ENCODE measurements at places on chromosomes 4 and X.

- no peak for DNase-seq
These were observed 216.2 kb downstream of the HS6ST2 start for GRCh38 chrX:132742246-132742645.

DNA sequence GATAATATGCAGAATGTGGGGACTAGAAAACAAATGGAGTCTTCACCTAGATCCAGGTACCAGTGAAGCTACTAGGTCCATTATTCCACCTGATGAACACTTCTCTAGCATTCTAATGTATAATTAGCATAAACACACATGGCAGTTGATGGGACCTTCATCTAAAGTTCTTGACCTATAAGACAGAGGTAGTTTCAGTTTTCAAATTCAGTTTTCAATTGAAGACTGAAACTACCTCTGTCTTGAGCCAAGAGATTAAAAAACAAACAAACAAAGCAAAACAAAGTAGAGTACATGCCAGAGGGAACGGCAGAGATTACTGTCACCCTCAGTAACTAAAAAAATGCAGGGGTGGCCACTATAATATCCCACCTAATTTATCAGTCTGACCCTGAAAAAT, 199.9 kb upstream of the NEIL3 start:
- no peak for DNase-seq

DNA sequence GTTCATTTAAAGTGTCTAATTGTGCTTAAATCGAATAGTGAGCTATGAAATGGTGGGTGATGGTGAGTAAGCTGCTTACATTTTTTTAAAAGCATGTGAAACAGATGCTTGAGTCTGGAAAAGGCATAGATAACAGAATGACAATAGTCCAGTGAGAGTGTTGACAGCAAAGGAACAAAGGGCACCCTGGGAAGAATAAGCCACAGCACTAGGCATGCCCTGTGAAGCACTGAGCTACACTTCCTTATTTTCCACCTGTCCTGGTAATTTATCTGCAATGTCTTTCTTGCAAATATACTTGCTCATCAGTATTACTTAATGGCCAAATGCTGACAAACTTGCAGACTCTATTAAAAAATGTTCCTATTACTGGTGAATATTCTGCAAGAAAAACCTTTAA, 168.7 kb downstream of the PRDM5 start:
- DNase-seq = peak; percentile 2

- DNase-seq = no peak
These were observed 8.6 kb upstream of the CCDC110 start for GRCh38 chr4:185480016-185480732.

DNA sequence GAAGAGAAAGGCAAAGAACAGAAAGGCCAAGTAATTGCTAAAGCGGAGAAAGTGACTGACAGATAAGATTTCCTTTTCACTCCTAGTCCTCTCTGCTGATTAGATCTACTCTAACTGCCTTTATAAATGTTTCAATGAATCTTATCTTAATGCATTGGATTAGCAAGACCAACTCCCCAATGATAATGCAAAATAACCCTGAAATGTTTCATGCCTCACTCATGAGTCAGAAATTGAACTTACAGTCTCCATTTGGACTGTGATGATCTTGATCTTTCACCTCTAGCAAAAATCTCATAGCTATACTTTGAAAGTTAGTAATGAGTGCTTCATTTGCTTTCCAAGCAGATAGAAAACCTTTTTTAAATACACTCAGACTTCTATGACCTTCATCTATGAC, 26.5 kb downstream of the SLC10A7 start:
- DNase-seq = no peak

DNA sequence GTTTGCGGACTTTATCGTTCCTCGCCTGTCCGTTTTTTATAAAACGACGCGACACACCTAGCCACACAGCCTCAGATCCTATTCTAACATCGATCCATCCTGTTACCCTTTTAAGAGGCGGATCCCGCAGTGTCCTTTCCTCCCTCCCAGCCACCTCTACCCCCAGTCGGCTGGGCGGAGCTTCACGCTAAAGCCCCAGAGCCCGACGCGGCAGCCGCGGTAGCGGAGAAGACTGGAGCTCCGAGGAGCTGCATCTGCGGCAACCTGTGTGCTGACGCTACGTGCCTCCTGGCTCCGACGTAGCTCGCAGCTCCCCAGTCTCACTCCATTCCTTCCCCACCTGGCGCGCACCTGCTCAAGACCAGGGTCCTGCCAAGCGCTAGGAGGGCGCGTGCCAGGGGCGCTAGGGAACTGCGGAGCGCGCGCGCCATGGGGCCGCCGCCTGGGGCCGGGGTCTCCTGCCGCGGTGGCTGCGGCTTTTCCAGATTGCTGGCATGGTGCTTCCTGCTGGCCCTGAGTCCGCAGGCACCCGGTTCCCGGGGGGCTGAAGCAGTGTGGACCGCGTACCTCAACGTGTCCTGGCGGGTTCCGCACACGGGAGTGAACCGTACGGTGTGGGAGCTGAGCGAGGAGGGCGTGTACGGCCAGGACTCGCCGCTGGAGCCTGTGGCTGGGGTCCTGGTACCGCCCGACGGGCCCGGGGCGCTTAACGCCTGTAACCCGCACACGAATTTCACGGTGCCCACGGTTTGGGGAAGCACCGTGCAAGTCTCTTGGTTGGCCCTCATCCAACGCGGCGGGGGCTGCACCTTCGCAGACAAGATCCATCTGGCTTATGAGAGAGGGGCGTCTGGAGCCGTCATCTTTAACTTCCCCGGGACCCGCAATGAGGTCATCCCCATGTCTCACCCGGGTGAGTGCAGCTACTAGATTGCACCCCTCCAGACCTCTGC, at the start of gene RNF128:
TSS of gene RNF128 (plus strand) at position 217 of the 953 bp plus-strand sequence. CDS start at position 430, 213 bp downstream.
- DNase-seq = no peak

- DNase-seq = no peak
These were observed 49.8 kb downstream of the APOO start for GRCh38 chrX:23857935-23858334.

- peak; percentile 83 for DNase-seq
These were observed 77.8 kb downstream of the SORBS2 start for GRCh38 chr4:185734214-185734613.

- DNase-seq = no peak
These were observed at the start of gene NDNF for GRCh38 chr4:121072224-121073003. Gene NDNF, minus strand, starts transcription at chr4:121072535. Its CDS starts 26,698 bp downstream, at chr4:121045837.

DNA sequence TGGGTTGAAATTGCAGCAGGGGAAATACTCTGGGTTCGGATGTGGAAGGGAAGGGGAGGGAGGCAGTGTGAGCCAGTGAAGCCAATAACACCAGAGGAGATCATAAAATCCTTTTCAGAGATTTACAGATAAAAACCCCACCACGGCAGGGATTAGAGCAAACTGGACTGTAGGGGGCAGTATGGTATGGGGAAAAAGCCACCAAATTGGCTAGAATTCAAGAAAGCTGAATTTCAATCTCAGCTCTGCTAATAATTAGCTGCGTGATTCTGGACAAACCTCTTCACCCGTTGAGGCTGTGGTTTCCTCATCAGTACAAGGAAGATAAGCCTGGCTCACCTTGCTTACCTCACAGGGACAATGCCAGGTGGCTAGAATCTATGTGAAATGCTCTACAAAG, 108.1 kb downstream of the ATG4A start:
- DNase-seq = peak; percentile 22

GRCh38 chr4:140300271-140300970, 73.0 kb upstream of the SCOC start:
- peak; percentile 12 for DNase-seq

GRCh38 chrX:86263526-86263925, 115.3 kb downstream of the DACH2 start:
- no peak for DNase-seq

- DNase-seq = peak; percentile 20
These were observed 47.0 kb upstream of the DHRSX start for GRCh38 chrX:2547736-2548135.

GRCh38 chrX:112630187-112630586, 49.6 kb downstream of the LHFPL1 start:
- DNase-seq = no peak

DNA sequence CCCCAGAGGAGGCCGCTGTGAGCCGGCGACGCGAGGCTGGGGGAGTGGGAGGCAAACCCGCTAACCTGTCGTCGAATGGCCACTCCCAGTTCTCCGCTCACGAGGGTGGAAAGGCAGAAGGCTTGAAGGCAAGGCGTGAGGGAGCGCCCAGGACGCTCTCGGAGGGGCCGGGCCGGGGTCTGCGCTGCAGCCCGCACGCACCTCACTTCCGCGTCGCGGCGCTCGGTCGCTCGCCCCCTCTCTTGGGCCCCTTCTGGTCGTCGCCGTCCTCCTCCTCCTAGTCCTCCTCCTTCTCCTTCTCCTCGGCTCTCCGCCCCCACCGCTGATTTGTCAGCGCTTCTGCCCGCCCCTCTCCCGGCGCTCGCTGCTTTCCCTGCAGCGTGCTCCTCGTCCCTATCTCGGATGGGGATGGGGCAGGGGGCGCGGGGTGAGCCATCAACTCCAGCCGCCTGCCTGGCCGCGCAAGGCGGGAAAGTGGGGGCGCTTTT, at the start of gene SNCA:
TSS of gene SNCA (minus strand) at position 265 of the 488 bp plus-strand sequence. CDS start 1,494 bp downstream, outside the sequence.
- DNase-seq = no peak

- no peak for DNase-seq
These were observed 53.1 kb upstream of the TSPAN5 start for GRCh38 chr4:98711526-98711925.

GRCh38 chr4:88981993-88982392, 75.0 kb downstream of the FAM13A start:
- DNase-seq = no peak

GRCh38 chr4:82126512-82127040, 247.2 kb downstream of the HNRNPD start:
- no peak for DNase-seq

DNA sequence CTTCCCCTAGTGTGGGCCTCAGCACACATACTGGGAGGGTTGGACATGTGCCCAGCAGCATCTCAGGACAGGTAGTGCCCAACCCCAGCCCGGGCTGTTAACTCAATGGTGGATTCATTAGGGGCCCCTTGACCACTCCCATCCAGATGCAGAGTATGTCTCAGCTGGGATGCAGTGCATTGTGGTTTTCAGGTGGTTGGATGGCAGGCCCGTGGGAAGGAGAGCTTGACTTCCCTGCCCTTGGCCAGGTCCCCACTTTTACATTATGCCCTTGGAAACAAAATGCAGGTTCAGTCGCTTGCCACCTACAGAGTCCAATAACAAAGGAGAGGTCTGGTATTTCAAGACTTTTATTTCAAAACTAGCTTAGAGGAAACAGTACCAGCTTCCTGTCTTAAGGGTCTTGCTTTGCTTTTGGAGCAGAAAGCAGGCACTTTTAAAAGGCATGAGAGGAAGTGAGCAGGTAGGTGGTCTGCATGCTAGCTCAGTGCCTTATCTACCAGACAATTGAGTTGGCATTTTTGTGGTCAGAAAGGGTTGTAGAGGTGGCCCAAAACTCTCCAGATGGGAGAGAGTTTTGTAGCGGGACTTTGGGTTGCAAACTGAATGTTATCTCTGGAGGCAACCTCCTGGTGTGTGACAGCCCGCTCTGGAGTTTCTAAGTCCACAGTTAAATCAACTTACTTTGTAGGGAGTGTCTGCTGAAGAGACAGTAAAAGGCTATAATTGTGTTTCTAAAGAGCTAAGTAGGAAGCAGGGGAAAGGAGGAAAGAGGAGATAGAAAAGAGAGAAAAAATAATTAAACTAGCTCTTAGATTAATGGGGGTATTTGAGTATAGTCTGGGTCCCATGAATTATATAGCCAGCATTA, 171.0 kb downstream of the GALNTL6 start:
- DNase-seq = no peak

DNA sequence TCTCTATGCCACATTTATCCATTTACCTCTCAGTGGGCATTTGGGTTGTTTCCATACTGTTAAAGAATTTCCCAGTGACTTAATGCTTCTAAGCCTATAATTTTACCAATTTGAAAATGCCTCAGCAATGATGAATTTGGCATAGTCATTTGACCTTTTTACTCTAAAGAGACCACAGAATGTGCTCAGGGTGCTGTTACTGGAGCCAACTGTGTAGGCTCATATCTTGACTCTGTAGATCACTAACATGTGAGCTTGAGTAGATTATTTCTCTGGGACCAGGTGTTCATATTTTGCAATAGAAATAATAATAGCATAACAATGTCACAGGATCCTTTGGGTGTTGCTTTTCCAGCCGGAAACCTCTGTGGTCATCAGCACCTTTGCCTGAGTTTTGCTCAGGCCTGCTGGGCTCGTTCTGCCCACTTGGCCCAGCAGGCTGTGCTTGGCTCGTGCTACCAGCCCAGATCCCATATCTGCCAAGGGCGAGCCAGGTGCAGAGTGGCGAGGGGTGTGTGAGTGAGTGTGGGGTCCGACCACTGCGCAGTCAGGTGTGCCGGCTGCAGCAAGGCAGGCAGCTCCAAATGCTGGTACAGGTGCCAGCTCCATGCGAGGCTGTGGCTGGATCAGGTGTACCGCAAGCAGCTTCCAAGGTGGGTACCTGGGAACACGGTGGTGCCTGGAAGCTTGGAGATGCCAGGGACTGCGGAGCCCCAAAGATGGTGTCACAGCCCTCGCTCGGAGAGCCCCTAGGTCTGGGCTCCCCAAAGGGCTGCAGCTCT, 70.6 kb upstream of the ANK2 start:
- DNase-seq = no peak

- DNase-seq = no peak
These were observed 101.4 kb downstream of the BTC start for GRCh38 chr4:74692972-74693371.

- DNase-seq = no peak
These were observed 404.1 kb downstream of the MAPK10 start for GRCh38 chr4:85955620-85956292.

DNA sequence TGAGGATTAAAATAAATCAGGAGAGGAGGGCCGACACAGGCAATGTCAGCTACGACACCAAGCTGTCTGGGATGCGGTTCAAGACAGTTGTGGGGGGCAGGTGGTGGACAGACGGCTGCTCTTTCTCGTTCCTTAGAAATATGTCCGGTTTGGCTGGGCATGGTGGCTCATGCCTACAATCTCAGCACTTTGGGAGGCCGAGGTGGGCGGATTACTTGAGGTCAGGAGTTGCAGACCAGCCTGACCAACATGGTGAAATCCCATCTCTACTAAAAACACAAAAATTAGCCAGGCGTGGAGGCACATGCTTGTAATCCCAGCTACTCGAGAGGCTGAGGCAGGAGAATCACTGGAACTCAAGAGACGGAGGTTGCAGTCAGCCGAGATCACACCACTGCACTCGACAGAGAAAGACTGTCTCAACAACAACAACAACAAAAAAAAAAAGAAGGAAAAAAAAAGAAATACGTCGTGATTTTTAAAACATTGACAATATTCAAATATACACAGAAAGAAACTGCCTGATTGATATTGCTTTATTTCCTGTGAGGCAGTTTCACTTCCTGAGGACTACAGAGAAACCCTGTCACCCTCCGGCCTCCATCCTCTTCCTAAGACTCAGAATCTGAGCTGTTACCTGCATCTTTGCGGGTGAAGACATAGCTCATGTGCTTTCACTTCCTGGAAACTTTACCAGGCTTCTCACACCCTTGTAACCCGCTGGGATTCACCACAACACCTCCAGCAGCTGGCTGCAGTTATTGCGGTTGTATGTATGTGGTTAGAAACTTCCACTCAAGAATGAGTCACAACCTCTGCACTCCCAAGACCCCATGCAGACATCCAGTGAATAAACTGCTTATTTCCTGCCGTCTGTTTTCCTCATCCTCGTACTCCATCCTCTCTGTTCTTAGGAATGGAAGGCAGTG, 63.8 kb upstream of the STS start:
- DNase-seq = peak; percentile 92
